ENCODE measurements at places on chromosomes 1 and 21.

- H3K4me1 ChIP-seq: no peaks in the 10 kb centered on the region
- H3K36me3 ChIP-seq: no peaks in the 10 kb centered on the region
- DNase-seq: no peak
- H3K27ac ChIP-seq: no peak overlapping the region
- H3K27me3 ChIP-seq: peaks cover 17% of the 10 kb centered on the region
- no peak overlapping the region for H3K4me3 ChIP-seq
These were observed 15.5 kb downstream of the TRPM2 start for GRCh38 chr21:44368711-44369446.

DNA sequence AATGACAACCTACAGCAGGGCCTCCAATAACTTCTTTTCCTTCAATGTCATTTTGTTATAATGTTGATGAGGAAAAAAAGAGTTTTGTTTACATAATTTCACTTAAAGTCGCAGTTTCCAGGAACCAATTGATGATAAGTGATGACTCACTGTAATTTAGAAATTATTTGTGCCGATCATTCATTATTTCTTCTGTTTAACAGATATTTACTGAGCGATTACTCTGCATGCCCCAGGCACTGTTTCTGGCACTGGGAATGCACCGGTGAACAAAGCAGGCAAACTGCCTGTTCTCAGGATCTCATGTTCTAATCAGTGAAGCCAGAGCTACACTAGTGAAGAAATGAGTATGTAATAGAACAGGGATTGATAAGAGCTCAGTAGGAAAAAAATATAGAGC is 403.4 kb downstream of the NTNG1 start:
- no peaks in the 10 kb centered on the region for H3K4me1 ChIP-seq
- H3K4me3 ChIP-seq: no peak overlapping the region
- H3K36me3 ChIP-seq: no peaks in the 10 kb centered on the region

GRCh38 chr1:30912913-30913652 is 4.5 kb upstream of the SDC3 start:
- no peaks in the 10 kb centered on the region for H3K36me3 ChIP-seq
- DNase-seq: peak; percentile 14
- H3K4me3 ChIP-seq: no peak overlapping the region
- H3K27ac ChIP-seq: no peak overlapping the region

DNA sequence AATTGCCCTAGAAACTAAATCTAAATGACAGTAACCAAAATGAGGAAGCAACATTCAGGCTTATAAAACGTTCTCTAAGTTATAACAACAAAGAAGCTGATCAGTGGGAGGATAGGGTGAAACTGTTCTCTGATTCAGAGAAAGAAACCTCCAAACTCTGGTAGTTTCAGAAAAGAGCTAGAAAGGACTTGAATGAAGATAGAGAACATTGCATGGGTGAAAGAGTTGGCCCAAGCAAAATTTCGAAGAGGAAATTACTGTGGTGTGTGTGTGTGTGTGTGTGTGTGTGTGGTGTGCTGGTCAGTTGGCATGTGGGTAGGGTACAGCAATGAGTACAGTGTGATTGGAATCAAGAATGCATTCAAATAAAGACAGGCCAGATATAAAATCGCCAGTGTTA is 16.5 kb upstream of the SPAG17 start:
- no peak overlapping the region for H3K27ac ChIP-seq
- no peak for DNase-seq
- H3K4me3 ChIP-seq: no peak overlapping the region
- no peaks in the 10 kb centered on the region for H3K4me1 ChIP-seq

- no peak overlapping the region for H3K4me3 ChIP-seq
- no peak for DNase-seq
- H3K27me3 ChIP-seq: no peaks in the 10 kb centered on the region
- H3K4me1 ChIP-seq: peaks cover 11% of the 10 kb centered on the region
- no peak overlapping the region for H3K27ac ChIP-seq
These were observed 639 bp upstream of the IPO9 start for GRCh38 chr1:201828217-201828819.

DNA sequence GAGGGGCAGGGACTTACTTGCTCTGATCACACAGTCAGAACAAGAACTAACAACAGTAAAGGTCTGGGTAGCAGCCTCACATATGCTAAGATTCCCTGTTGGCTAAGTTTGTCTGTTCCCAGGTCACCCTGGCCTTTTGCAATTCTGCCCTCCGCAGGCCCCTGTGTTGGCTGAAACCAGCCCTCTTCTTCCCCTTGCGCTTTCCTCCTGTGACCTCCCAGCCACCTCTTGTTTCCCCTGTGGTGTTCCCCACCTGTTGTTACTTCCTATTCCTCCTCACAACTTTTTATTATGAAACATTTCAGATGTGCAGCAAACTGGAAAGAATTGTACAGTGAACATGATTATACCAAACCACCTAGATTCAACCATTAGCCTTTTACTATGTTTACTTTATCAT is 23.4 kb downstream of the MAPKAPK2 start:
- H3K4me3 ChIP-seq: no peak overlapping the region
- no peaks in the 10 kb centered on the region for H3K27me3 ChIP-seq
- no peaks in the 10 kb centered on the region for H3K36me3 ChIP-seq
- peaks cover 47% of the 10 kb centered on the region for H3K4me1 ChIP-seq
- H3K27ac ChIP-seq: no peak overlapping the region
- DNase-seq: no peak

- H3K27me3 ChIP-seq: peaks cover 8% of the 10 kb centered on the region
- H3K27ac ChIP-seq: no peak overlapping the region
- DNase-seq: peak; percentile 75
- no peaks in the 10 kb centered on the region for H3K4me1 ChIP-seq
- no peak overlapping the region for H3K4me3 ChIP-seq
- no peaks in the 10 kb centered on the region for H3K36me3 ChIP-seq
These were observed 49.7 kb upstream of the TSPAN2 start for GRCh38 chr1:115138973-115139372.

DNA sequence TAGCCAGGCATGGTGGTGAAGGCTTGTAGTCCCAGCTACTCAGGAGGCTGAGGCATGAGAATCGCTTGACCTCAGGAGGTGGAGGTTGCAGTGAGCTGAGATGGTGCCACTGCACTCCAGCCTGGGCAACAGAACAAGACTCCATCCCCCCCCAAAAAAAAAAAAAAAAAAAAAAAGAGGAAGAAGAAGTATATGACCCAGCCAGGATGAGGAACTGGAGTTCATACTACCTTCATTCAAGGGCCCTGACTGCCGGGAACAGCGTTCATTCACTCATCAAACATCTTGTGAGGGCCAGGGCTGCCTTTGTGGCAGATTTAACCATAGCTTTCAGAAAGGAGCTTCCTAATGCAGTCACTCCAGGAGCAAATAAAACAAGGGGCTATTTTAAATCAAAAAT is 127.6 kb downstream of the MRPS6 start:
- H3K27me3 ChIP-seq: no peaks in the 10 kb centered on the region
- no peak overlapping the region for H3K4me3 ChIP-seq
- DNase-seq: no peak
- peaks cover 17% of the 10 kb centered on the region for H3K4me1 ChIP-seq
- H3K27ac ChIP-seq: no peak overlapping the region
- no peaks in the 10 kb centered on the region for H3K36me3 ChIP-seq

- peak overlapping the region; percentile 82 for H3K27ac ChIP-seq
- peaks cover under 1% of the 10 kb centered on the region for H3K27me3 ChIP-seq
- H3K4me1 ChIP-seq: peaks cover 50% of the 10 kb centered on the region
- H3K36me3 ChIP-seq: no peaks in the 10 kb centered on the region
These were observed 16.7 kb downstream of the PKP1 start for GRCh38 chr1:201299968-201300367.

GRCh38 chr1:94988356-94988755 is 61.4 kb upstream of the CNN3 start:
- no peak overlapping the region for H3K4me3 ChIP-seq
- no peak for DNase-seq
- no peak overlapping the region for H3K27ac ChIP-seq
- H3K27me3 ChIP-seq: no peaks in the 10 kb centered on the region

DNA sequence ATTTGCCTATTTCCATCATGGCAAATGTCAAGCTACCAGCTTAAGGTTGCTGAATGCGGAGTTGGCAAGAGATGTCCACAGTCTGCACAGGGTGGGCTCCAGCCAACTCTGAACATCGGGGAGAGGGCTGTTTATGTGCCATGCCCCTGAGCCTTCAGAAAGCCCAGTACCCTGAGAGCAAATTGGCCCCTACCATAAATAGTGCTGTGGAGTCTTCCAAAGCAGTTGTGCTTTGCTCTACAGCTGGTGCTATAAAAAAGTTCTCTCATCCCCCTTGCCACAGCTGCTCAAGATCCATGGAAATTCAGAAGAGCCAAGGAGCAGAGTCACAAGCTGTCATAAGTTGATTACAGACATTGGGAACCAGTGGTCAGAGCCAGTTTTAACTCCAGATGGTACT is 85.6 kb upstream of the CLDN14 start:
- H3K4me3 ChIP-seq: no peak overlapping the region
- no peak overlapping the region for H3K27ac ChIP-seq
- no peaks in the 10 kb centered on the region for H3K36me3 ChIP-seq
- no peaks in the 10 kb centered on the region for H3K4me1 ChIP-seq

GRCh38 chr1:2104621-2105427 is 54.6 kb downstream of the PRKCZ start:
- no peak overlapping the region for H3K4me3 ChIP-seq
- H3K27ac ChIP-seq: peak overlapping the region; percentile 68
- H3K27me3 ChIP-seq: no peaks in the 10 kb centered on the region
- H3K36me3 ChIP-seq: peaks cover 65% of the 10 kb centered on the region

- peaks cover 8% of the 10 kb centered on the region for H3K36me3 ChIP-seq
- peak overlapping the region; percentile 75 for H3K4me3 ChIP-seq
These were observed 898 bp downstream of the MFSD2A start for GRCh38 chr1:39955547-39956539.

DNA sequence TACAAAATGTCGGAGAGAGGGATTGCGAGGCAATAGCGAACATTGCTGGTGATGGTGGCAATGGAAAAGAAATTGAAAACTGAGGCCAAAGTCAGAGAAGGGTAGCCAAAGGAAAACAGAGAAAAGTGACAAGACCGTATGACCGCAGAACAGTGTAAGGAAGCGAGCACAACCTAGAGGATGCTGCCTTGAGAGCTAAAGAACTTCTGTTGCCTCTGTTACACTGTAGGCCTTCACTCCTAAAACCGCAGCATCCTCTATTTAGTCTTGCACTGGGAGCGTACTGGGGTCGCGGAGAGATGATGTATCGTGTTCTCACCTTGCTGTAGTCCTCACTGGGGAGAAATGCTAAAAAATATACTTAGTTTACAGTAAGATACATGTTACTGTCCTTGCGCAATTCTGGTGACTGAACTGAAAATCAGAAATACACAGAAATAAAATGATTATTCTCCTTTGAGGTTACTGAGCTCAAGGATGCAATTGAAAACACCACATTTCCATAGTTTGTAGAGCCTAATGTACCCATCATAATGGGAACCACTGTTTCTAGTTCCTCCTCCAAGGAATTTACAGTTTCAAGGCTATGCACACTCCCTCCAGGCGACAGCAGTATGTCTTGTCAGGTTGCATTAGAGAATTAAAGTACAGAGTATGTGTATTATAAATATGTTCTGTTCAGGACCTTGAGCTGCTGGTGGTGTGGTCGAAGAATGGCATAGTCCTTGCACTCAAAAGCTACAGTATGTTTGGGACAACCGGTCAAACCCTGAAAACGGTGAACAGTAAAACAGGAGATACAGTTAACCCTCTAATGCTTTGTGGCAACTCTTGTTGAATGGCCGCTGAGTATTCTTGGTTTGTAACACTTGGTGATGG is 1.3 kb downstream of the NEK7 start:
- H3K36me3 ChIP-seq: no peaks in the 10 kb centered on the region
- DNase-seq: no peak

DNA sequence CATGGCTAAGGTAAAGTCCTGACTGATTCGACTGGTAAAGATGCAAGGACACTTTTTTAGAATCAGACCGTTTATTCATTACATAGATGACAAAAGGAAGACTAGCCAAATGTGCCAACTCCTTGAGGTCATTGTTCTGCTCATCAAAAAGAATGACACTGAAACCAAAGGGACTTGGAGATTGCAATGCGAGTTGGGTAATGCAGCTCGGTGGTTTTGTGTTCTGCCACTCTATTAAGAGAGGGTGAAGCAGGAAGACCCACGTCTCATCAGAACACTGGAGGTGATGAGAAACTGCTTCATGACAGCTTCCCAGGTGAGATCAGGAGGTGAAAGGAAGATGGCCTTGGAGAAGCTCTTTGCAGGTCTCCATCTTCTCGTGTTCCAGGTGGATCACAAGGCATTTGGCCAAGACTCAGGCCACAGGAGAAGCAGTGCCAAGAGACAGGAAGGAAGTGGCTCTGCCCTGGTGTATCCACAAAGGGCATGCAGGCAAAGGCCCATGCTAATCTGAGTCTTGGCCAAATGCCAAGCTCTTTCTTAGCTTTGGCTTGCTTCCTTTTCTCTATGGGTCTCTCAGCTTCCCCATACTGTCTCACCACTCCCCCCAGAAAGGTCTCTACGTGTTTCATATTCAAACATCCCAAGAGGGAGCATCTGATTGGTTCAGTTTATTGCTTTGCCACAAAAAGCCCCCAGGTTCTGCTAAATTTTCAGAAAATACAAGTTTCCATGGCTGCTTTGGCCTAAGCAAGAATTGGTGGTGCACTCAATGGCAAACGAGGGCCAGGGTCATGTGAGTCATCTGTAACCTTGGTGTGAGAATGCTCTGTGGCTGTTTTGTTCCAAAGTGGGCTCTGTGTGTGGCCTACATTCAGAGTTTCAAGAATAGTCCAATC is 5.7 kb upstream of the CCT8 start:
- H3K27ac ChIP-seq: no peak overlapping the region
- no peaks in the 10 kb centered on the region for H3K27me3 ChIP-seq
- no peak overlapping the region for H3K4me3 ChIP-seq
- no peaks in the 10 kb centered on the region for H3K4me1 ChIP-seq

DNA sequence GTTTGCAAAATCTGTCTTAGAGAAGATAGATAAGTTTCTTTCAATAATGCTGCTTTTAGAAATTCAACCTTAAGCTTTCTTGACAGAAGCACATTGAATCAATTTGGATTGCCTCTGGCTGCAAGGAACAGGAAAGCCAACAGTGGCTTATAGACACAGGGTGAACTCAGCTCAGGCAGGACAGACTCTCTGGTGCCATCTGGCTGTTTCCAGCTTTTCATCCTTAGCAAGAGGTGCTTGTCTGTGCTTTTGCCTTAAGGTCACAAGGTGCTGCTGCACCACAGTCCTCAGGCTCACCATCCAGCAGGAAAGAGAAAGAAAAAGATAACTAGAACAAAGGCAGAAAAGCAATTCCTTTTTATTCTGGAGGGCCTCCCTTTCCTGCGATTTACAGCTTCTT is 93.7 kb upstream of the ETS2 start:
- no peaks in the 10 kb centered on the region for H3K36me3 ChIP-seq
- DNase-seq: no peak
- H3K27ac ChIP-seq: no peak overlapping the region
- H3K4me1 ChIP-seq: no peaks in the 10 kb centered on the region
- H3K4me3 ChIP-seq: no peak overlapping the region
- no peaks in the 10 kb centered on the region for H3K27me3 ChIP-seq

DNA sequence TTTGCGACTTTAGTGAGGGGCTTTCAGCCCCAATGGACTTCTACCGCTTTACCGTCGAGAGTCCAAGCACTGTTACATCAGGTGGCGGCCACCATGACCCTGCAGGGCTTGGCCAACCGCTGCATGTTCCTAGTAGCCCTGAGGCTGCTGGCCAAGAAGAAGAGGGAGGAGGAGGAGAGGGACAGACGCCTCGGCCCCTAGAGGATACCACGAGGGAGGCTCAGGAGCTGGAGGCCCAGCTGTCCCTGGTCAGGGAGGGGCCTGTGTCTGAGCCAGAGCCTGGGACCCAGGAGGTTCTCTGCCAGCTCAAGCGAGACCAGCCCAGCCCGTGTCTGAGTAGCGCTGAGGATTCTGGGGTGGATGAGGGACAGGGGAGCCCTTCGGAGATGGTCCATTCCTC is 8.6 kb upstream of the SLC25A34 start:
- H3K4me3 ChIP-seq: no peak overlapping the region
- H3K36me3 ChIP-seq: peaks cover 93% of the 10 kb centered on the region
- no peaks in the 10 kb centered on the region for H3K4me1 ChIP-seq
- DNase-seq: no peak
- H3K27ac ChIP-seq: no peak overlapping the region

Data from large intestine (tissue), 12 donors.